ENCODE measurements at places on chromosomes 3 and 15. TPM values are rescaled to one million over a fixed set of nuclear protein-coding genes. Genes with fewer than 3 reads are reported as not detected.

- no peak for DNase-seq
- no peak overlapping the region for H3K27ac ChIP-seq
- no peak overlapping the region for H3K4me3 ChIP-seq
- H3K27me3 ChIP-seq: peaks cover 10% of the 10 kb centered on the region
- no peaks in the 10 kb centered on the region for H3K4me1 ChIP-seq
Measured at GRCh38 chr15:21261965-21262850, 178.1 kb downstream of the POTEB3 start.

DNA sequence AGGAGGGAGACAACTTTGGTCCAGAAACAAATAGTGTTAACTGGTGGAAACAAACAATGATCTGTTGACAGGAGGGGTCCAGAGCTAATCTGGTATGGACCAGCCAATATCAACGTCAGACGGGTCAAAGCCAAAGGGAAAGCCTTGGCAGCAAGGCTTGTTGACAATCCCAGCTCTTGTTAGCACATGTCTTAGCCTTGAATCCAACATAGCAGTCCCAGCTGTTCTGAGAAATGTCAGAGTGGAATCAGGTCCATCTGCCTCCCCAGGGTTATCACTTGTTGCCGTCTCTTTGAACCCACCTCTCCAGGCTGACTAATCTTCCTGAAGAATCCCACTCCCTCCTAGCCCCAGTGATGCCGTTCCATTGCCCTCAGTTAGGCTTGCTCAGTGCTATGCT is 404.6 kb upstream of the MCTP2 start:
- H3K36me3 ChIP-seq: no peaks in the 10 kb centered on the region
- no peaks in the 10 kb centered on the region for H3K27me3 ChIP-seq
- no peak overlapping the region for H3K4me3 ChIP-seq
- no peak for DNase-seq

The AQP9 gene
- 0.26 TPM for total RNA-seq

DNA sequence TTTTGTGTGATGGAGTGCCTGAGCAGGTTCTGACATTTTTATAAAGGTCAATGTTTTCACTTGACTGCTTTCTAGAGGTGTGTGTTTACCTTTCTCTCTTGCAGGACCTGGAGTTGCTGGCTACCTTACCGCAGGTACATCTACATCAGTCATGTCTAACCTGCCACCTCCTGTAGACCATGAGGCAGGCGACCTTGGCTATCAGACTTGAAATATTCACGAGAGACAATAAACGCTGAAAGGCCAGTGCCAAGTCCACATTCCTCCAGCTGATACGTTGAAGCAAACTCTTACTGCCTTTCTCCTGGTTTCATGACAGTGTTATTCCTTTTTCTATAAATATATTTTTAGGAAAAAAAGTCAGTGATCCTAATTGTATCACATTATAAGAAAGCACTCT is 59.0 kb upstream of the ACKR4 start:
- no peak overlapping the region for H3K4me3 ChIP-seq
- H3K27ac ChIP-seq: no peak overlapping the region
- DNase-seq: no peak
- H3K27me3 ChIP-seq: no peaks in the 10 kb centered on the region
- peaks cover 32% of the 10 kb centered on the region for H3K36me3 ChIP-seq

- H3K4me3 ChIP-seq: no peak overlapping the region
- no peaks in the 10 kb centered on the region for H3K36me3 ChIP-seq
- H3K27ac ChIP-seq: no peak overlapping the region
- no peaks in the 10 kb centered on the region for H3K27me3 ChIP-seq
- DNase-seq: no peak
Measured at GRCh38 chr3:59327376-59327808, 277.6 kb upstream of the CFAP20DC start.

- no peaks in the 10 kb centered on the region for H3K36me3 ChIP-seq
- no peak overlapping the region for H3K27ac ChIP-seq
- H3K4me1 ChIP-seq: no peaks in the 10 kb centered on the region
- no peaks in the 10 kb centered on the region for H3K27me3 ChIP-seq
Measured at GRCh38 chr3:81643721-81644120, 117.7 kb downstream of the GBE1 start.

DNA sequence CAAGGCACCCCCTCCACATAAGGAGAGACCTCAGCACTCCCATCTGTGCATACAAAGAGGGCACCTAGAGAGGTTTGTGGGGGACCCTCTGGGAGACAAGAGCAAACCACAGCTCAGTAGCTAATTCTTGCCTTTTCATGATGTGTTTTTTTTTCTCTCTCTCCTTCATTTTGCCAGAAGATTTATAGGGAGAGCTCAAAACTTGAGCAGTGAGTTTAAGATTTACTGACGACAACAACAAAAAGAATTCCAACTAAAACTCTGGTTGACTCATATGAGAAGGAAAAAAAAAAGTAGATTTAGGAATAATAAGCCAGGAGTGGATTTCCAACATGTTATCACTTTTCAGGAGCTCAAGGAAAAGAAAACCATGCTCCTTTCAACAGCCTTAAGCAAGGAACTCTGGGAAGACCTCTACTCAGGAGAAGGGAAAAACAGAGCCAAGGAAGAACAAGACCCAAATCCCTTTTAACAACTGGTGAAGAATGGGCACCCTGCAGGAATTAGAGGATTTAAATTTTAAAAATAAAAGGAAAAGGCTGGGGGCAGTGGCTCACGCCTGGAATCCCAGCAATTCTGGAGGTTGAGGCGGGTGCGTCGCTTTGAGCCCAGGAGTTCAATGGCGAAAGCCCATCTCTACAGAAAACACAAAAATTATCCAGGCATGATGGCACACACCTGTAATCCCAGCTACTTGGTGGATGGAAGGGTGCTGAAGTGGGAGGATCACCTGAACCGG is 58.2 kb upstream of the RAD18 start:
- no peaks in the 10 kb centered on the region for H3K4me1 ChIP-seq
- H3K36me3 ChIP-seq: no peaks in the 10 kb centered on the region
- no peak overlapping the region for H3K4me3 ChIP-seq

GRCh38 chr3:57709559-57709958 is 16.7 kb upstream of the DENND6A start:
- H3K4me1 ChIP-seq: no peaks in the 10 kb centered on the region
- no peak for DNase-seq
- H3K36me3 ChIP-seq: no peaks in the 10 kb centered on the region
- no peak overlapping the region for H3K4me3 ChIP-seq
- peaks cover 14% of the 10 kb centered on the region for H3K27me3 ChIP-seq

The SOX2 gene
- not detected for total RNA-seq

The LRRC57 gene
- total RNA-seq: 21.1 TPM

All from activated CD4-positive, alpha-beta T cell treated with anti-CD3 and anti-CD28 coated beads, Interleukin-2, amount 10 ng/mL, durations not matched to agents 24 days and 14 days (primary cell).